ENCODE measurements at places on chromosomes 5 and 9. TPM values are rescaled to one million over a fixed set of nuclear protein-coding genes. Genes with fewer than 3 reads are reported as not detected.

- no peak for DNase-seq
Observed at GRCh38 chr9:135198586-135199285, 111.3 kb downstream of the OLFM1 start.

DNA sequence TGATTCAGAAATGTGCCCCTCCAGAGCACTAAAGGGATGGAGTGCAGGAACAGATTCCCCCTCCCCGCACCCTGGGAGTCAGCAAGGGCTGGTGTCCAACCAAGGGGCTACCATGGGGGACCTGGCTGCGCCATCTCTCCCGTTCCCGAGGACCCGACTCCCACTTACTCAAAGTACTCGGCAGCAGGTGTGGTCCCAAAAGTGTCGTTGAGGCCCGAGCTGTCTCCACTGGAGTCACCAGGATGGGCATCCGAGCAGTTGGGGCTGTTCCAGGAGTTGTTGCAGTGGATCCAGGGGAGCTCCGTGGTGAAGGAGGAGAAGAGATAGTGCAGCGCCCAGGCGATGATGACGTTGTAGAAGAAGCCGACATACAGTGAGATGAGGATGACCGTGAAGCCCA is 12.9 kb downstream of the SLC6A3 start:
- DNase-seq = peak; percentile 22

DNA sequence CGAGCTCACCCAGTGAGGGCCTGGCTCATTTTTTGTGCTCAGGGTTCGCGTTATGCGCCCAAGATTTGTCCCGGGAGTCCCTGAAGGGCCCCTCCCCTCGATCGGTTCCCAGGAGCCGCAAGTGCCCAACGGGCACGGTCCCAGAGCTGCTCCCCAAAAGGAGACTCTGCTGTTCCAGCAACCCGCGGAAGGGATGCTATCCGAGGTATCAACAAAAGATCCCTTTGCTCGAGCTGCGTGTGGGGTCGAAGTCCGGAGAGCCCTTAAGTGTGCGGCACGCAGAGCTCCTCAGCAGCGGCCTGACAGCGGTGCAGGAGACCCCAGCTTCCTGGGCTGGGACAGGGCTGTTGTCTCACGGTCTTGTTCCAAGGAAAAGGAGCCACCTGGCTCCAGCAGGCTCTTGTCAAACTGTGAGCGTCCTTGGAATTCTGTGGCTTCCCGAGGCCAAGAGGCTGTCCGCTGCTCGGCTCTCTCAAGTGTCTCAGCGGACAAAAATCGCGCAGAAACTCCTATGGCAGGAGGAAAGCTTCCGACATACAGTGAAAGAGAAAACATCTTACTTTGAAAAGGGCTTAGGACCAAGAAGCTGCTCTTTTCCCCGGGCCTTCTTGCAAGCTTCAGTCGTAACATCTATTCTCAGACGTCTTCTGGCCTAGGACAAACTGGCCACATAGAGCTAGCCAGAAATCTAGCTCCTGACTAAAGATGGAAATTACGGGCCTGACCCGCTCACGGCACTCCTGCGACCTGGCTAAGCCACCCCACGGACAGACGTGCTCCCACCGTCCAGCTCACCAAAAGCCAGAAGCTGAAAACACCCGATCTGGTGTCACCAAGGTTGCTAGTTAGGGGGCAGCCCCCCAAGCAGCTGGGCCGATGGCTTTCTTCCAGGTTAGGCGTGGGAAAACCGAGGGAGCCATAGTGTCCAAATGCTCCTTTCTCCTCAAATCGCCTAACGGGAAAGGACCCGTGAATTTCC is 2.6 kb upstream of the FOXB2 start:
- DNase-seq = peak; percentile 39

GRCh38 chr5:73284985-73285384 is 112.0 kb downstream of the TMEM174 start:
- no peak for DNase-seq

DNA sequence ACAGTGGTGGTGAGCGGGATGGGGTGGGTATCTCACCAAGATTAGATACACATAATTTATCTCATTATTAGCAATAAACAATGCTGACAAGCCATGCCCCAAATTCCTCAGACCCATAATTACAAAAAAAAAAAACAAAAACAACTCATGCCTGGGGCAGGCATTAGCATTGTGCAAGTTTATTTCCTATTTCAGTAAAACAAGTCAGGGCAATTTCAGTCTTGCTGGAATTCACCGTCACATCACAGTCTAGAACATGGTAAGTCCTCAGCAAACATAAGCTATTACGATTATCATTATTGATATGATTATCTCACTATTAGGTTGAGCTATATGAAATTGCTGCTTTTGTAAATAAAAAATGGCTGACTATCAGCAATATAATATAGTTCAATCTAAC is 57.5 kb upstream of the GNAQ start:
- DNase-seq = no peak

- no peak for DNase-seq
Observed at GRCh38 chr5:112239996-112240395, 179.1 kb downstream of the EPB41L4A start.

DNA sequence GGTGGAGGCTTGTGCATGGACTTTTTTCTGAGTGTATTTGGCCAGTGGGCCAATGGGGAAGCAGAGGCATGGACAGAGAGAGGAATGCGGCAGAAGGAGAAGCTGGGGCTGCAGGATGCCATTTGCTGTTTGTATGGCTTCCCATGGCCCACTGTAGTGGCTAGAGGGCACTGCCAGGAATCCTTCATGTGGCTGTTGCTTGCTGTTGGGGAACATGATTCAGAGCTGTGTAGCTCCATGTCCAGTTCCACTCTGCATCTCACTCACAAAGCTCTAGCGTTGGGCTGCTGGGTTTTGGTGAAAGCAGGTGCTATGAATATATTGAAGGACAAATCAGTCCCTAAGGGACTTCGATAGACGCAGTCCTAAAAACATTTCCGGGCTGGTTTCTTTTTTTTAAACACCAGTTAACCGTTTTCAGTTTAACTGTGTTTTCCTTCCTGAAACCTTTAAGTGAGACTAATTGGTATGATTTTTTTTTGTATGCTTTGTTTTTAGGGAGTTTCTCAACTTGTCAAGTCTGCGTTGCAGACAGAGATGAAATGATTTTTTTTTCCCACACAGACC is 51.3 kb downstream of the SLC22A5 start:
- DNase-seq = no peak

GRCh38 chr9:87640385-87640795 is 85.5 kb upstream of the CTSL start:
- DNase-seq = no peak

The RFX3 gene
- 13.5 TPM for total RNA-seq
